Stimulated activated CD8-positive, alpha-beta memory T cell treated with anti-CD3 and anti-CD28 coated beads, Interleukin-7, amount 100 ng/mL, for 4 hours (primary cell): ENCODE measurements at places on chromosomes 6 and 20.

- DNase-seq: no peak
Measured at GRCh38 chr6:138592749-138593123, 93.4 kb upstream of the NHSL1 start.

GRCh38 chr20:16175322-16175961 is 397.8 kb downstream of the KIF16B start:
- no peak for DNase-seq

DNA sequence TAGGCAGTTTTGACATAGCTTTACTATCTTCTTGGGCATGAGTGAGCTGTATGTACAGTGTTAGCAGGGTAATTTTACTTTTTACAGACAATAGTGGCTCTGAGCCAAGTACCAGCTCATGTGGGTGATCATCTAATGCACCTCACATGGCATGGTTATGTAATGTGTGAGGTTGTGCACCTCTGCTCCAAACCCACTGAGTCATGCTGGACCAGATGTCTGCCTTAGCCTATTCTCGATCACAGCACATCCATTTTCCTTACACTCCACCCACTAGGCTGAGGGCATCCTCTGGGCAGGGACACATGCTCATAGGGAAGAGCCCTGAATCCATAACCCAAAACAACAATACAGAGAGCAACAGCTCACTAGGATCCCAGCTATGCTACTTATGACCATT is 71.6 kb upstream of the FBXL4 start:
- no peak for DNase-seq

DNA sequence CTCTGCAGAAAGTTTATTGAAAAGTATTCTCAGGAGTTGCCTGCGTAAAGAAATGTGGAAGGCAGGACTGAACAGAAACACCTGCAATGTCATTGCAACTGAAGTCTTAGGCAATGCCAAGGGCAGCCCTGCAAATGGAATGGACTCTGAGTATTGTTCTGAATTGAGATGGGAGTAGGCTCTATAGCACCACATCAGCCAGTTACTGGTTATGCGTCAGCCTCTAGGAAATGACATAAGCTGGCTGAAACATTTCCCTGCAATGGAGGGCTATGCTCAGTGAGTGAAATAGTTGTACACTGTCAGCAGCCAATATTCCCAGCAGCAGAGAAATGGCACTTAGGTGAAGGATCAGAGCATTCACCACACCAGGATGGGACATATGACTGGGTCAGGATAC is 13.8 kb upstream of the GJE1 start:
- DNase-seq: no peak

DNA sequence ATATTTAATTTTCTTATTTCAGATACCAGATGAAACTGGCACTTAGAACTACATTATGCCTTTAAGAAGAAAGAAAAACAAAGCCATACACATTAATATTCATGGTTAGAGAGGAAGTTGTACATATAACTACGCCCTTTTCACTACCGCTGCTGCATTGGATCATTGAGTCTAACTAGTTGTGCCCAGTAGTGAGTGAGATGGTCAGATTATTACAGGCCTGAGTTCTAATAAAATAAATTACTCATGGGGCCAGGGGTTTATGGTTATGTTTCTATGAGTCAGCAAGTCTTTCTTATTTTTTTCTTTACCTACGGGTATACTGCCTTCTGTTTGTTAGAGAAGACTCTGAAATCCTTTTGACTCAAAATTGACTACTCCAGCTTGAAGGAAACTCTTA is 11.5 kb downstream of the RIOK1 start:
- DNase-seq: no peak

GRCh38 chr20:1204576-1204975 is 1.3 kb downstream of the C20orf202 start:
- DNase-seq: no peak

DNA sequence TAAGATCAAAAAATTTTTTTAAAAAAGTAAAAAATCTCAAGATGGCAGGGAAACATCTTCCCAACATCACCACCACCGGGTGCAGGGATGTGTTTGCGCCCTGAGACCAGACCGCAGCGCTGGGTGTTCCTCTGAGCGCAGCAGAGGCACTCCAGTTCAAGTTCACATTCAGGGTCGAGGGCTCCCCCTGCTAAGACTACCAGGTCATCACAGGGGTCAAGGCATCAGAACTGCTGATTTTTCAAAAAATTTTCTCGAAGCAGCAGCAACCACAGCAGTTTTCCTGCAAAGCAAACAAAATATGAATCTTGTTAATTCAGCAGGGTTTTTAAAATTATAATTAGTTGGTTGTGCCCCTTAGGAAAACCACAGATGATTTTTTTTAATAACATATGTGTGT is 83.1 kb downstream of the MYLK4 start:
- no peak for DNase-seq

- no peak for DNase-seq
Measured at GRCh38 chr6:132400883-132401617, at the start of gene MOXD1. MOXD1 (minus strand) TSS chr6:132401475; CDS start chr6:132401426, 49 bp downstream.

- no peak for DNase-seq
Measured at GRCh38 chr6:56840467-56841380, 114.2 kb upstream of the BEND6 start.

DNA sequence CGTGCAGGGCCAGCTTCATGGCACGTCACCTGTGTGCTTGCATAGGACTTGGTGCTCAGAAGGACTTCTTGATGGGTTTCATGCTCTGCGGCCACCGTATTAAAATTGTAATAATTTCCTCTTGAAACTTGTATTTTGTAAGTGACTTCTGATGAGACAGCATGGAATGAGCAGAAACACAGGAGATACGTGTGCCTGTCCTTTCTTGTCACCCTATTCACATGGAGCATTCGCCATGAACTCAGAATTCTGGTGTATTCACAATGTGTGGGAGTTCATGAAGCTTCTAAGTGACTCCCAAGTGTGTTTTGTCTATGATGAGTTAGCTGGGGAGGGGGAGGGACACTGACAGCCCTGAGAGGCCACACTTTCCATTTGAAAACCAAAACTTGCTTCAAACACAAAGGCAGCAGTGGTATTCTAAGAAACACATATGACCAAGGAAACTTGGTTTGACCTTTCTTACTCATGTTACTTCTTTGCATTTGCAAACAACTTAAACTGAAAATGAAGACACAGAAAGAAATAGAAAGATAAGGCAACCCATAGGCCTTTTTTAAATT is 92.1 kb upstream of the NEDD9 start:
- DNase-seq: peak; percentile 49
